ENCODE measurements at places on chromosomes 6 and 20.
A peak's percentile ranks its signal among the peaks of the same experiment; 100 is the strongest.

GRCh38 chr20:42846784-42847490, 342.8 kb downstream of the PTPRT start:
- DNase-seq, result no peak

DNA sequence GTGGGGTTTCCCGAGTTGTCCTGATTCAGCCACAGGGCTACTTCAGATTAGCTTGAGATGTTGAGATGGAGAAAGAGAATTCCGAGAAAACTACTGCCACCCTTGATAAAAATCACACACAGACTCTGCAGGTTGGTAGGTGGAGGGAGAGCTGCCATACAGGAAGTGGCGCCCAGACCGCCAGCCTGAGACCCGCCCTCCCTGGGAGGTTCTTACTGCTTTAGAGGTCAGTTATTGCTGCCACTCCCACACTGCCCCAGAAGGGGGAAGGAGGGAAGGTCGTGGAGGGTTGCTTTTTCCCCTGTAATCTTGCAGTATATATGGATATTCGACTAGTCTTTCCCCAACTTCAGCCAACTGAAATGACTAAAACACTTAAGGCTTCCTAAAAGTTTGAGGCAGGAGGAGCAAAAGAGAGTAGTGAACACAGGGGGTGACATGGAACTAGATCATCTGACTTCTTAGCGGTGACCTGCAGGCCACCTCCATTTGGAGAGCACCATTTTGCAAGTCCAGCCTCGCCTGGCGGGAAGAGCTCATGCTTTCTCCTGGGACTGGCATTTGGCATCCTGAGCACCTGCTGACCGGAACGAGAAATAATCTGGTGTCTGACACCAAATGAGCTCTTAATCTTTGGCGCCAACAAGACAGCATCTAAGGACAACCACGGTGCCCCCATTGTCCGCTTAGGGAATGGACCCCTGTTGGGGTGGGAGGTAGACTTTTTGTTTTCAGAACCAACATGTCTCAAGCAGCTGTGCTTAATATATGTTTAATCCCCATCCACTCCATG, 35.7 kb upstream of the SLC22A1 start:
- peak; percentile 69 for DNase-seq

- DNase-seq, result no peak
Measured at GRCh38 chr6:25188232-25188631, 90.9 kb upstream of the CARMIL1 start.

- no peak for DNase-seq
Measured at GRCh38 chr6:156794546-156795354, 17.6 kb downstream of the ARID1B start.

DNA sequence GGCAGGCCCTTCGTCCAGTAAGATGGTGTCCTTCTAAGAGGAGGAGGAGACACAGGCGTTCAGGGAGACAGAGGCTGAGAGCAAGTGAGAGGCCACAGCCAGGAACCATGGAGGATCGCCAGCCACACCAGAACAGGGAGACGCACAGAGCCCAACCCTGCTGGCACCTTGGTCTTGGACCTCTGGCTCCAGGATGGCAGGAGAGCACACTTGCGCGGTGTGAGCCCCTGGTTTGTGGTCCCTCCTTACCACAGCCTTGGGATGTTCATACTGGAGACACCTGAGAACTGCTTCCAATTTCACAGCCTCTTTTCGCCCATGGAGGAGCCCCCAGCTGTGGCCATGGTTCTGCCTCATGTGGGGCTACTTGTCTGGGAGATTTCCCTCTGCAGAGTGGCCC, 222.4 kb downstream of the DLL1 start:
- DNase-seq, result peak; percentile 3

GRCh38 chr6:30615958-30616810, 859 bp downstream of the PPP1R10 start:
- no peak for DNase-seq

DNA sequence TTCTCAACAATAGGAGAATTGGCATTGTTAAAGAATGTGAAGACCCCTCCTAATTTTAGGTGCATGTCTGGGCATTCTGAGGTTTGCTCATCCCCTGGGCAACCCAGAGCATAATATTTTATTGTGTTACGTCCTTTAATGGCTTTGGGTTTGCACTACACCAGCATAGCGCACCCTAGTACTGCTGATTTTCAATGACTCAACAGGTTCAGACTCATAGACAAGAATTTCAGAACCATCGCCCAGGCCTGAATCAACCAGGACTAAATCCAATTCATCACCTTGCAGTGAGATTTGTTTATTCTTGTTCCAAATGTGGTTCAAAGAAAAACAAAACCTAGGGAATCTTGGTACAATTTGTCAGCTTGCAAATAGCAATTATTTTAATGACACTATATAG, 137.8 kb upstream of the PHACTR1 start:
- no peak for DNase-seq

- DNase-seq, result no peak
Measured at GRCh38 chr20:62403331-62403730, 3.8 kb downstream of the CABLES2 start.

- no peak for DNase-seq
Measured at GRCh38 chr6:107637316-107638315, 147.7 kb downstream of the SOBP start.

All from transverse colon (tissue), 4 donors.